ENCODE measurements at places on chromosomes 5 and 9.

DNA sequence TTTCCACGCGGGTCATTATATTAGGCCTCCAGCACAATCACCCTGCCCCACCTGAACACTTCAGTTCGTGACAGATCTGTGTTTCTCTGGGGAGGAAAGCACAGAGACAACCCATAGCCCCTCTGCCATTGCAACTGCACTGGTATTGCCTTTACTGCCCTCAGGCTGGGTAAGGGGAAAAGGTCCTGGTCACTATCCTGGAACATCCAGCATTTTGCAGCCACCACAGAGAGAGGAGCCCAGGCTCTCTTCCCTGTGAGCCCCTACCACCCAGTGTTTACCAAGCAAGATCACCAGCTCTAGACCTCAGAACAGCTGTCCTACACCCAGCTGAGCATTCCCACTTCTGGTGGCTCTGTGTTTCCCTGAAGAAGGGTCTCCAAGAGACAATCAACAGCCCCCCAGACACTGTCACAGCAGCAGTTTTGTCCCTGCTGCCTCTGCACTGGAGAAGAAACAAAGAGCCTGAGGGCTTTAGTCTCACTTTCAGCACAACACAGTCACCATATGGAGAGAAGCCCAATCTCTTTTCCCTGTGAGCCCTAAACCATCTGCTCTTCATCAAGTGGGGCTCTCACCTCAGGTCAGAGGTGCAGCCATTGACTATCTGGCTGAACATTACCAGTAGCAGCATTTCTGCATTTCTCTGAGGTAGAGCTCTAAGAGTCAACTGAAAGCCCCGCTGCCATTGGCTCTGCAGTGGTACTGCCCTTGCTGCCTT lies 655.2 kb upstream of the FAM174A start:
- DNase-seq: no peak

GRCh38 chr5:6598351-6598900 lies 34.4 kb downstream of the NSUN2 start:
- no peak for DNase-seq

DNA sequence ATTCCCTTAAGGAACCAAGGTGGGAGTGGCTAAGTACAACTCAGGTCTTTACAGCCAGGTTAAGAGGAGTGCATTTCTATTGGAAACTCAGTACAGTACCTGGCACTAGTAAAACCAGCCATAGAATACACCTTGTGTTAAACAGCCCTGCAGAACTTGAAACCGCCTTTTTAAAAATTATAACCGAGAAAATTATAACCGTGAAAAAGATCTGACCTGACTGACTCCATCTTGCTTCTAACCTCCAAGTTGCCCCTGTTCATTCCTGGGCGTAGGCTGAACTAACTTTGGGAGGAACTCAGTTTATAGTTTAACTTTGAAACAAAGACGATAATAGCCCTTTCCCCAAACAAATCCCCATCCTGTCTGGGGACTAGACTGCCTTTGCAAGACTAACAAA lies 132.3 kb downstream of the SUSD1 start:
- DNase-seq: no peak

- peak; percentile 3 for DNase-seq
Observed at GRCh38 chr5:104412649-104413240, 850.2 kb upstream of the NUDT12 start.

- no peak for DNase-seq
Observed at GRCh38 chr5:116176121-116176520, 91.3 kb downstream of the COMMD10 start.

DNA sequence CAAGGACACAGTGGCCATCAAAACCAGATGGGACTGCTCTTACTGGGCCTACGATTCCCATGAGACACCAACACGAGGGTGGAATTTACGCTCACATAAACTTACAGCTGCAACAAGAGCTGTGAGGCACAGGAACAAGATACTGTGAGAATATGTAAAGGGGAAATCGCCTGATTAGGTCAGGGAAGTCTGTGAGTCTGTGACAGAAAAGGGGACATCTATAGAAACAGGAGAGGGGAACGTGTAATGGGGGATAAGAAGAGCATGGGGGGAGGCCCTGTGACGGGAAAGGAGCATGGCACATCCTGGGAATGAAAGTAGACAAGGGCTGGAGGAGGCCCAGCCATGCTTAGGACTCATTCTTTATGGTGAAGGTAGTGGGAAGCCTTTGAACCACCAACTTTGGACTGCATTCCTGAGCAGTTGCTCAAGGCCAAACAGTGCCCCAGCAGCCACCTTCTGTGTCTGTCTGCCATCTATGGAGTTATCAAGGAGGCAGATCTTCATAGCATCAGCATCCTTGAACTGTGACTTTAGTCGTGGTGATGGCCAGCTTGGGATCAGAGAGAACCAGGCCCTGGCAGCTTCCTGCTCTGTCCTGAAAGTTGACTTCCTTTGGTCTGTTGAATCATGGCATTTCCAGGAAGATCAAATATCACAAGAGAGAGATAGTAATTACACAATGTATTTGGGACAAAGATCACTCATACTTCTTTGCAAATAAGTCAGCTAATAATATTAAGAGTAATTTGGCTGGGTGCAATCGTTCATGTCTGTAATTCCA lies 87.9 kb upstream of the FAM169A start:
- DNase-seq: no peak

DNA sequence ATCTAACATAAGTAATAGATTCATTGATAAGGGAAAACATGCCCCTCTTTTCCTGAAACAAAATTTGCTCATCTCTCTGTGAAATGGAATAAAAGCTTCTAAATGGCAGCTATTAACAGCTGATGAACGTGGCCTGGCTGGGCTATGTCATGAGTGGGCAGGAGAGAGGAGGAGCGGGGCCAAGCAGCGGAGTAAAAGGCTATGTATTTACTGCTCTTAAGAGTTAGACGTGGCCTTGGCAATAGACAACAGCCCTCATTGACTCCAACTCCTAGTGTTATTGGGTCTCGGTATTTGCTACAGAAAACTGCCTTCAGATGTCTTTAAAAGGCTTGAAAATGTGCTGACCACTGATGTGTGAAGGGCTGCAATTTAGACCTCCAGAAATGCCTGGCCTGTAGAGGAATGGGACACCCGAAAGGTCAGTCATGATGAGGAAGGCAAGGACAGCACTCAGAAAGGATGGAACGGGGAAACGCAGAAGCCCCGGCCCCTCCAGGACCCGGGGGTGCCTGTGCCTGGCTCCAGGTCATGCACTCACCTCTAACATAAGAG lies 116.8 kb downstream of the PDZD2 start:
- no peak for DNase-seq

GRCh38 chr9:72749276-72749675 lies 203.6 kb downstream of the ALDH1A1 start:
- no peak for DNase-seq

DNA sequence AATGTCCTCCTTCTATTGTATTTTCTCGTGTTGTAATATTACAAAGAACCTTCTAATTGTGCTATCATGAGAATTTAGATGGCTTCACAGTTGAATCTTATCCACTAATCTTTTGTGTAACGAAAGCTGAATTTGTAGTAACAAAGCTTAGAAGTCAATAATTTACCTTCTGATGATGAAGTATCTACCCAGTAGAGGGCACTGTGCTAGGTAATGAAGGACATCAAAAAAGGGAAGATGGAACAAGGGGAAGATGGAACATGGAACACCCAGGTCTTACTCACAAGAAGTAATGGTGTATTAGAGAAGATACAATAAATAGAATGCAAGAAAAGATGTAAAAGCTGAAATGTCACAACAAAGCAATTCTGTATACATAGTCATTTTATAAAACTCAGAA lies 131.0 kb upstream of the CCNG1 start:
- DNase-seq: no peak

- no peak for DNase-seq
Observed at GRCh38 chr9:38289236-38289865, 103.2 kb upstream of the ALDH1B1 start.

DNA sequence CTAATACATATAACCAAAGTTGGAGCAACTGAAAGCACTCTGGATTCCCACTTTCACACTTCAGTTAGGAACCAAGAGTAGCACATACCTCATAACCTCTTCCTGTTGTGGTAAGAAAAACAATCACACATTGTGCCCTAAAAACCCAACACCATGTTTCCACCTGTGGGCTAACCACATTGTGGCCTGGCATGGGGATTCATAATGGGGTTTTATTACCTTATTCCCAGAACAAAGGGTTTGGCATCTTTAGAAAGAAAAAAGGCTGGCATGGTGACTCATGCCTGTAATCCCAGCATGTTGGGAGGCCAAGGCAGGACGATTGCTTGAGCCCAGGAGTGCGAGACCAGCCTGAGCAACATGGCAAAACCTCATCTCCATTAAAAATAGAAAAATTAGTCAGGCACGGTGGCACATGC lies 60.6 kb downstream of the HSD17B3 start:
- no peak for DNase-seq

- DNase-seq: no peak
Observed at GRCh38 chr9:118034701-118035100, 330.5 kb downstream of the TLR4 start.

- DNase-seq: no peak
Observed at GRCh38 chr5:60822285-60822556, 21.8 kb downstream of the ELOVL7 start.

- DNase-seq: no peak
Observed at GRCh38 chr9:89719202-89719601, 114.4 kb downstream of the GADD45G start.

- DNase-seq: no peak
Observed at GRCh38 chr9:79800578-79800977, 228.8 kb downstream of the TLE4 start.

DNA sequence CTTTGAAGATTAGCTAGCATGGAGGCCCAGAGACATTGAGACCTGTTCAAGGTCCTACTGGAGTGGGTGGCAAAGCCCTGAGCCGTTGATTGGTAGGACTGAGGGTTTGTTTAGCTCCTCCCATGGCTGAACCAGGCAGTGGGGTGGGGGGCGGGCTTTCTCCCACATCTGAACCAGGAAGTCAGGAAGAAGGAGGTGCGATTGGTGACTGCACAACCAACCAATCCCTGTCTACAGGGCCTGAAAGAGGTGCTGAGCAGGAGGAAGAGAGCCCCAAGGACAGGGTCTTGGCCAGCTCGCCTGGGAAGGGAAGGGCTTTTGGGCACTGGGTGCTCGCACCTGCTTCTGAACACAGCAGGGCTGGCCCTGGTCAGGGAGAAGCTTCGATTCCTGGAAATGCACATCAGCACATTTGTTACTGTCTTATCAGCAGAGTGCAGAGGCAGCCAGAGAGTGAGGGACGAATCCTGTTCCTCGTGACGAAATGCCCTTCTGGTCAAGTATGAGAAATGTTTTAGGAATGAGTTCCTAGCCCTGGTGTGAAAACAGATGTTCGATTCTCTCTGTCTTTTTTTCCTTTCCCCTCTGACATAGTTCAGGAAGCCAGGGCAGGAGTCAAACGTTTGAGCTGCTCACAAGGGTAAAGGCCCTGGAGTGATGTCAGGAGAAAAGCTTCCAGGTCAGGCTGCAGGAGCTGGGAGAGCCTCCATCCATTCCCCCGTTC lies 294.8 kb upstream of the KLF4 start:
- DNase-seq: peak; percentile 85

Data from CMK (cell line).